ENCODE measurements at places on chromosomes 3 and 15. TPM values are rescaled to one million over a fixed set of nuclear protein-coding genes. Genes with fewer than 3 reads are reported as not detected.

Gene RASSF1
- total RNA-seq = 13.6 TPM

Gene KNG1
- not detected for total RNA-seq

Gene GRM7
- total RNA-seq = not detected

Gene SLC6A6
- 11.0 TPM for total RNA-seq

Gene DVL3
- total RNA-seq = 29.2 TPM

Gene KLHL40
- total RNA-seq = not detected

Gene IDH3A
- total RNA-seq = 99.2 TPM

Gene CPLX3
- total RNA-seq = not detected

Gene GOLGA6A
- total RNA-seq = 0.08 TPM

Gene OR5H15
- total RNA-seq = not detected

Gene SLC12A1
- total RNA-seq = not detected

Gene SHISA5
- 210 TPM for total RNA-seq

Gene TGM4
- total RNA-seq = not detected

Gene ADAMTS7
- total RNA-seq = 0.48 TPM

Gene GABRB3
- 0.52 TPM for total RNA-seq

Gene WDR93
- total RNA-seq = not detected

Gene AKAP13
- total RNA-seq = 84.9 TPM

Gene PRR20G
- total RNA-seq = not detected

Gene UROC1
- not detected for total RNA-seq
